Activated T-cell treated with anti-CD3 and anti-CD28 coated beads, Interleukin-2, amount 50 U/mL, for 72 hours (primary cell): ENCODE measurements at places on chromosomes 12 and 14. TPM values are rescaled to one million over a fixed set of nuclear protein-coding genes. Genes with fewer than 3 reads are reported as not detected.

- DNase-seq: peak; percentile 58
- no peak overlapping the region for H3K4me3 ChIP-seq
- peaks cover 13% of the 10 kb centered on the region for H3K4me1 ChIP-seq
- H3K27ac ChIP-seq: no peak overlapping the region
- no peaks in the 10 kb centered on the region for H3K36me3 ChIP-seq
Measured at GRCh38 chr12:94140556-94140955, 7.8 kb upstream of the PLXNC1 start.

DNA sequence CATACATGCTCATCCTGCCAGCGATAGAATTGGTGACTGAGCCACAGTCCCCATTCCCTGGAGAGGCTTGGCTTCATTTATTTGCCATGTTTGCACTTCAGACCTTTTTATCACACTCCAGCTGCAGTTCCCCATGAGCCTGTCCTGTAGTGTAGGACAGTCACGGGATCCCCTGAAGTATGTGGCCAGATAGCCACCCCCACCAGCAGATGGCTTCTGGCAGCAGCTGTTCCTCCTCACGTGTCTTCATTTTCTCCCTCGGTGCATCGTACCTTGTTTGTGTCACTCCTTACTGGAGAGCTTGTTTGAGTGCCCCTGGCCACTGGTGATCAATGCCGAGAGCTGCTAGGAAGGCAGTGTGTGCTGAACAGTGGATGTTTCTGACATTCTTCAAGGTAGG is 40.2 kb downstream of the UBE3B start:
- no peaks in the 10 kb centered on the region for H3K4me1 ChIP-seq
- no peak overlapping the region for H3K27ac ChIP-seq
- no peak overlapping the region for H3K4me3 ChIP-seq
- H3K36me3 ChIP-seq: peaks cover 1% of the 10 kb centered on the region
- DNase-seq: no peak
- no peaks in the 10 kb centered on the region for H3K27me3 ChIP-seq

GRCh38 chr14:81471062-81471461 is 62.6 kb downstream of the SEL1L start:
- peak overlapping the region; percentile 52 for H3K4me3 ChIP-seq
- peaks cover 1% of the 10 kb centered on the region for H3K36me3 ChIP-seq
- peaks cover 66% of the 10 kb centered on the region for H3K4me1 ChIP-seq
- no peaks in the 10 kb centered on the region for H3K27me3 ChIP-seq
- H3K27ac ChIP-seq: peak overlapping the region; percentile 26

SDSL gene
- total RNA-seq: 0.29 TPM

C12orf50 gene
- 0.12 TPM for total RNA-seq
